B cell (primary cell): ENCODE measurements at places on chromosomes 3 and 15. TPM values are rescaled to one million over a fixed set of nuclear protein-coding genes. Genes with fewer than 3 reads are reported as not detected.
A peak's percentile ranks its signal among the peaks of the same experiment; 100 is the strongest.

GRCh38 chr3:5428607-5429516 is 241.4 kb downstream of the EDEM1 start:
- no peak for DNase-seq

DNA sequence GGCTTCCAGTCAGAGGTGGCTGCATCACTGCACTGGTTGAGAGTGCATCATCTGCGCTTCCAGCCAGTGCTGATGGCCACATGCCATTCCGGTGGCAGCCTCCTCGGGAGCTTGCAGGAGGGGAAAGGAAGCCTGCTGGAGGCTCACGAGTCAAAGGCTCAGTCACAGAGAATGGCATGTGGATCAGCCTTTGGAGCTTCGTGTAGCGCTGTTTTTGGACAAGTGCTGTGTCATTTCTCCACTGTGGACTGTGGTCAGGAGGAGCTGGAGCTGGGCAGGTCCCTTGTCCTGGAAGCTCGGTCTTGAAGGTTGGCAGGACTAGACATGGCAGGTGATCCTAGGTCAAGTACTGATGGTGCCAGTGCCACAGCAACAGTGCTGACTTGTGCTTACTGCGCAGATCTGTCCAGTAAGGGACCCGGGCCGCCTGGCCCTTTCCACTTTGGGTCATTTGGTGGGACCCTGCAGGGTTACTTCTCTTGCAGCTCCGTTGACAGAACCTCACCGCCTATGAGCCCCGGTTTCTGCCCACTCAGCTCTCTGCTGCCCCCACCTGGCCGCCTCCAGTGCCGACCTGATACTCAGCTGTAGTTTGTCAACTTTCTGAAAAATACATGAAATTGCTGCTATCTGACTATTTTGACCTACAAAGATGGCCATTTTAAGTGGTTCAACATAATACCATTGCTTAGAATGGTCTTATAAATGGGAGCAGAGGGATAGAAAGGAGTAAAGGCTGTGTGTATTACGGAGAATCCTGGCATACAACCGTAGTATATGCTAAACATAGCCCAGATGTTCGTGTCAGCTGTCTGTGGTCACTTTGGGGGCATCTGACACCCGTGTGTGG is 27.6 kb upstream of the TRPM1 start:
- peak; percentile 85 for DNase-seq

DNA sequence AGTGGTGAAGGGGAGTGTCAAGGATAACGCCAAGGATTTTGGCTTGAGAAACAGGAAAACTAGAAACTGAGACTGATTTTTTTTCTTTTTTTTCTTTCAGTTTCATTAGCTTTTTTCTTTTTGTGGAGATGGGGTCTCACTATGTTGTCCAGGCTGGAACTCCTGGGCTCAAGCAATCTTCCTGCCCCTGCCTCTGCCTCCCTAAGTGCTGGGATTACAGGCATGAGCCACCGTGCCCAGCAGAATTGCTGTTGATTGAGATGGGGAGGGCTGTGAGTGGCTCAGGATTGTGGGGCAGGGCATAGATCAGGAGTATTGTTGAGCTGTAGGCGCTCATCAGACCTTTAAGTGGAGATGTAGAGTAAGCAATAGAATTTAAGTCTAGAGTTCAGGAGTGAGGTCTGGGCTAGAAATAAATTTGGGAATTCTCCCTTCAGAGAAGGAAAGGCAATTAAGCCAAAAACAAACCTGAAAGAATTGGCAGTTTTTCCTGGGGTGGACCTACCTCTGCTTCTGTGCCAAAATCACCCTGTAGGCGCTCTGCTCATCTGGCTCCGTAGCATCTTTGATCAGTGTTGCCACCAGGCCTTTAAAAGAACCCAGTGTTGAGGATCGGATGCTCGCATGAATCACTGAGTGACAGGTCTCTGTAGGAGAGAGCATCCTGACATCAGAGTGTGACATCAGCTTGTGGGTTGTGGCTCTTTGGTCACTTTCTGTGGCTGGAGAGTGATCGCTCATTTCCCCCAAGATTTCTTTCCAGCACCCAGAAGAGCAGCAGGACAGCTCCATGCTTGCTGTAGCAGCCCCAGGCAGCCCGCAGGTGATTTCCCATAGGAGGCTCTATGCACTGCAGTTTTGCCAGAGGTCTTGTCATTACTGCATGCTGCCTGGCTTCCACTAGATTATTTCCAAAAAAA is 15.8 kb downstream of the ABHD17C start:
- no peak for DNase-seq

DNA sequence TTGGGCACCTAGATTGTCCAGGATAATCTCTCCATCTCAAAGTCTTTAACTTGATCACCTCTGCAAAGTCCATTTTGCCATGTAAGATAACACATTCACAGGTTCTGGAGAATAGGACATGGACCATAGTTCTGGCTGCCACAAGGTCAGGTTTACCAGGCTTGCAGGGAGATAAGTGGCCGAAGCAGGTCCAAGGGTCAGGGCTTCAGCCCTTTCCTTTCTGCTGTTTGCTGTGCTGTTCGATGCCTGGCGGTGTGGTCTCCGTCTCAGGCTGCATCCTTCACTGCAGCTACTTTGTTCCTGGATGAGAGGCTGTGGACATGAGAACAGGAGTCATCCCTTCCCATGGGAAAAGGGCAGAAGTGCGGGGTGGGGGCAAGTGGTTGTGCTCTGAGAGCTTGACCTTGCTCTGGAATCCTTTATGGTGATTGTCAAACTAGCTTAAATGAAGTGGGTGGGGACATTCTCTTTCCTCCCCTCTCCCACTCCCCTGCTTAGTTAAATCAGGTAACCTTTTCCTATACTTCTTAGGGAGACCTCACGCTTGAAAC is 320.2 kb upstream of the C2CD4B start:
- no peak for DNase-seq

GRCh38 chr15:35693886-35694285 is 147.9 kb upstream of the DPH6 start:
- no peak for DNase-seq

- DNase-seq = no peak
Observed at GRCh38 chr3:128994173-128994512, 267 bp upstream of the CFAP92 start.

DNA sequence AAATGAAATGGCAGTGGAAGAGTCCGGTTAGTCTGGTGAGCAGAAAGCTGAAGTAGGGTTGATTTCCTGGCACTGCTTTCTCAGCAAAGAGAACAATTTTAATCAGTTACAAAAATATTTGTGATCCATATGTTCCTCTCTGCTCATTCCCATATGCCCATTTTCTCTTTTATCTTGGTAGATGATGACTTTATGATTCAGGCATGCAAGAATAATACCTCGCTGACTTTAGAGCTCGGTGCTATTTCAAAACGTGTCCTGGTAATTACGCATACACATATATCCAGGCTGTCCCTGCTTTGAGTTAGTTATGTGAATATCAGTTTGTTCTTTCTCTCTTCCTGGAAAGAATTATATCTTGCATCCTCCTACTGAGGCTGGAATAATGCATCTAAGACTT is 38.5 kb downstream of the ARPP21 start:
- no peak for DNase-seq

DNA sequence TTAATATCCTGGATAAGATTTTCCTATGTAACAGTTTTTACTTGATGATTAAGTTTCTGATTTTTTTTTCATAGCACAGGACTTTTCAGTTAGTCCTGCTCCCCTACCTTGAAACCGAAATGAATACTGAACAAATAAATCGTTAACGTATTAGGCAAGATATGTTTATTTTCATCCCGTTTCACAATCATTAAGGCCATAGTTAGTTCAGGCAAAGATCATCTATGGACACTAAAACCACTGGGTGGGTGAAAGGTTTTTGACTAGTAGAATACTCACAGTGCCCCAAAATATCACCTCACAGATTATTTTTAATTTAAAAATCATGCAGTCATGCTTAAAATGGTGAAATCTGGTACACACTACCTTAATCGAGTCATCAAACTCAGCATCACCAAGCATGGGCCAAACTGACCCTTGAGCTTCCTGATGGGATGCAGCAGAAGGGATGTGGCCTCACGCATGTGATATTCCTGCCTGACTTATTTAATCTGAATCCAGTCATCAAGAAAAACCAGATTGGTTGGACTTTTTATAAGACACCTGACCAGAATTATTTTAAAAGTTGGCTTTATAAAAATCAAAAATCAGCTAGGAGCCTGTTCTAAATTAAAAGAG is 365.0 kb downstream of the LPP start:
- DNase-seq = no peak

GRCh38 chr15:65937054-65937453 is 67.8 kb downstream of the RAB11A start:
- DNase-seq = no peak

GRCh38 chr3:194339840-194340239 is 11.3 kb downstream of the CPN2 start:
- no peak for DNase-seq

GRCh38 chr3:125087768-125088391 is 32.1 kb upstream of the HEG1 start:
- no peak for DNase-seq

DNA sequence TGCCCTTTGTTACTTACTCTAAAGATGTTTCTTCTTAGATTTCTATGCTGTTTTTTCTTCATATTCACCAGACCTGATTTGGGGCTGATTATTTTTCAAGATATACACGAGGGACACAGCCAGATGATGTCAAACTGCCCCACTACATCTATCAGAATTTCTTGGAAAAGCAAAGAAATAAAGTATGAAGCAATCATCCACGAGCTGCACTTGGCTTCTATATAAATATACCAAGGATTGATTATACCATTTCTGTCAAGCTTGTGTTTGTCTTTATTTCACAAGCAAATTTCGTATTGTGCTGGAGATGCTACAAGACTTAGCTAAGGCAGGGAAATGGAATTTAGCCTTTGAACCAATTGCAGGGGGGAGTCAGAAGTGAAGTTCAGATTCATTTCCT is 715.1 kb upstream of the NR2F2 start:
- no peak for DNase-seq

GRCh38 chr3:58470363-58471024 is 21.4 kb upstream of the KCTD6 start:
- no peak for DNase-seq

GRCh38 chr3:151751161-151751560 is 17.4 kb downstream of the AADACL2 start:
- DNase-seq = no peak

DNA sequence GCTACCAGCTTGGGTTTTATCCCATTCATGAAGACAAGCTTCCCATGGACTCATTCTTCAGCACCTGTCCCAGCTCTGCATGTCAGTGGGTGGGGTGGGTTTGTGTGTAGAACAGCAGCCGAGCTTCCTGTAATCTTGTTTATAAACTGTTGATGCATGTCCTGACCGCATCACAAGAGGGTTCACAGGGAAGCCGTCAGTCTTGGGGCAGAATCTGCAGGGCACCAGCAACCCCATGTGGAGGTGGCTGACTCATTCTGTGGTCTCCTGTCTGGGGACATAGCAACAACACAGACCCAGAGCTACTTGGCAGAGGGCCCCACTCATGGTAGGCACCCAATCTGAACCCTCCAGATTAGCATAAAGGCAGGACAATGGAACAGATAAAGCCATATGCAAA is 35.6 kb downstream of the DAPK2 start:
- peak; percentile 93 for DNase-seq

- DNase-seq = no peak
Observed at GRCh38 chr15:95715116-95715903, 615.2 kb upstream of the NR2F2 start.

DNA sequence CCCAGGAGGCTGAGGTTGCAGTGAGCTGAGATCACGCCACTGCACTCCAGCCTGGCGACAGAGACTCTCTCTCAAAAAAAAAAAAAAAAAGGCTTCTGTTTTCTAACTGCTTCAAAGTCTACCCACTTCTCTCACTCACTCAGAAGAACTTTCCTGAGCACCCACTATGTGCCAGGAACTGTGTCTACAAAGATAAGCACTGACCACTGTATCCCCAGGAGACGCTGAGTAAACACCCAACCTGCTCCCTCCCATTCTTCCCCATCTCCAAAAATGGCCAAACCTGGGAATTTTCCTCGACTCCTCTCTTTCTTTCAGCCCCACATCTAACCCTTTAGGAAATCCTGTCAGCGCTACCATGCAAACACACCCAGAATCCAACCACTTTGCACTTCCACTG is 12.5 kb downstream of the RUVBL1 start:
- no peak for DNase-seq

DNA sequence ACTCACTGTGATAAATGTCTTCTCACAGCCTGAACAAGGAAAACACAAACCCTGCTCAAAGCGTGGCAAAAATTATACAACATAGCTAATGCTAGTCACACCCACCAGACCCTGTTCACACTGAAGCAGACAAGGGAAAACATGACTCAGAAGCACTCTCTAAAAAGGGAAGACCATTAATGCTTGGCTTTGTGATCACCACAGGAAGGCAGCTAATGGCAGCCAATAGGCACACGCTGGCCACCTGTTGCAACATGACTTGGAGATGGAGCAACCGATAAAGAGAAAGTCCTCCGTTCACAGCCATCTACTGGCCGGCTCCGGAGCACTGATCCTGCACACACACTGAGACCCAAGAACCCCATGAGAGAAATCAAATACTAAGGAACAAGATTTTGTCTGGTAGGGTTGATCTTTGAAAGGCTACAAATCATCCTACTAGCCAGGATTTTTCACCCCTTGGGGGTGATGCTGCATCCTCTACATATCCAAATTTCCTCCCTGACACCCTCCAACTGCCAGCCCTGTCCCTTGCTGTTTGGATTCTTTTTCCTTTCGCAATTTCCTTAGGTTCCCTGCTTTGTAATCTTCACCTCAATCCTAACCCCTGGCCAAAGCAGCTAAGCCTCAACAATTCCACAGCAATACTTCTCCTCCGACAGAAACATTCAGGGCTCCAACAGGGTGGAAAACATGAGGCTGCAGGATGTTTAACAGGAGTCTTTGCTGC is 3.2 kb downstream of the ZXDC start:
- DNase-seq = no peak

- no peak for DNase-seq
Observed at GRCh38 chr3:55818485-55818884, 331.4 kb upstream of the WNT5A start.

DNA sequence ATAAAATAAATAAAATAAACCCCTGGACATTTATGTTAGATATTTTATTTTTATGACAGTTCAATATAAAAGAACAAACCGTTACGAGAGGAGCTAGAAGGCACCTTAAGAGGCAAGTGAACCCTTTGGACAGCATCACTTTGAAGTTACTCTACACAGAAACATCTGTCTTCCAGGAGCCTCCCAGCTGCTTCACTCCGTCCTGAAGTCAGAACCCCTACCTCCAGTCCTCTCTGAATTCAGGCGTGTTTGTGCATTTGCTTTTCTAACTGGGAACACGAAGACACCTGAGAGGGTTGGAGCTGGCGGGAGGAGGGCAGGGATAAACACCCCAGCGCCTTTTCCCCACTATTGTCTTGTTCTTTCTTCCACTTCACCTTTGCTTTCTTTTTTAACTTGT is 46.2 kb downstream of the CMTM7 start:
- no peak for DNase-seq

- DNase-seq = no peak
Observed at GRCh38 chr3:152405915-152406802, 137.4 kb downstream of the MBNL1 start.

GRCh38 chr3:172194702-172195406 is 155.5 kb downstream of the FNDC3B start:
- no peak for DNase-seq

The BOC gene
- 0.12 and 0.78 TPM in 2 replicates for total RNA-seq

The SLC9C1 gene
- 0.41 and 0.49 TPM in 2 replicates for total RNA-seq

The RCN2 gene
- total RNA-seq = 27.8 and 29.5 TPM in 2 replicates

The ATP13A5 gene
- 0.12 TPM in 1 of 2 replicates, not detected in the other for total RNA-seq

The LSM3 gene
- total RNA-seq = 9.7 and 10.0 TPM in 2 replicates

The PTPRG gene
- 0.97 and 1.3 TPM in 2 replicates for total RNA-seq

The RASL12 gene
- total RNA-seq = not detected in 2 replicates

The FEZF2 gene
- total RNA-seq = not detected in 2 replicates
